K562 (cell line): ENCODE measurements at places on chromosomes 2 and 18. TPM values are rescaled to one million over a fixed set of nuclear protein-coding genes. Genes with fewer than 3 reads are reported as not detected.

Gene EPB41L3
- total RNA-seq, result 0.44 TPM in 1 of 2 replicates, not detected in the other

- DNase-seq, result no peak
- no peak overlapping the region for H3K27ac ChIP-seq
- no peaks in the 10 kb centered on the region for H3K4me1 ChIP-seq
- H3K4me3 ChIP-seq, result no peak overlapping the region
These were observed 410.5 kb upstream of the MEIS1 start for GRCh38 chr2:66024391-66024790.

- no peaks in the 10 kb centered on the region; the same call in 2 of the 3 replicates for H3K36me3 ChIP-seq
- no peaks in the 10 kb centered on the region for H3K4me1 ChIP-seq
- no peak overlapping the region for H3K27ac ChIP-seq
These were observed 741.1 kb upstream of the SALL3 start for GRCh38 chr18:78238404-78239089.

- no peak for DNase-seq
- H3K36me3 ChIP-seq, result no peaks in the 10 kb centered on the region
- H3K27ac ChIP-seq, result no peak overlapping the region
- no peaks in the 10 kb centered on the region for H3K27me3 ChIP-seq
- H3K4me3 ChIP-seq, result no peak overlapping the region
These were observed 21.6 kb downstream of the PID1 start for GRCh38 chr2:229249536-229249935.

- no peak overlapping the region for H3K4me3 ChIP-seq
- no peaks in the 10 kb centered on the region for H3K27me3 ChIP-seq
- H3K4me1 ChIP-seq, result no peaks in the 10 kb centered on the region
- H3K27ac ChIP-seq, result no peak overlapping the region
These were observed 432.9 kb downstream of the MTX2 start for GRCh38 chr2:176702131-176702530.

- H3K27me3 ChIP-seq, result peaks cover 22% of the 10 kb centered on the region; the same call in 2 of the 3 replicates
- H3K27ac ChIP-seq, result no peak overlapping the region
- no peak for DNase-seq
- no peaks in the 10 kb centered on the region for H3K36me3 ChIP-seq
These were observed 16.8 kb upstream of the SNTG2 start for GRCh38 chr2:933734-934295.

DNA sequence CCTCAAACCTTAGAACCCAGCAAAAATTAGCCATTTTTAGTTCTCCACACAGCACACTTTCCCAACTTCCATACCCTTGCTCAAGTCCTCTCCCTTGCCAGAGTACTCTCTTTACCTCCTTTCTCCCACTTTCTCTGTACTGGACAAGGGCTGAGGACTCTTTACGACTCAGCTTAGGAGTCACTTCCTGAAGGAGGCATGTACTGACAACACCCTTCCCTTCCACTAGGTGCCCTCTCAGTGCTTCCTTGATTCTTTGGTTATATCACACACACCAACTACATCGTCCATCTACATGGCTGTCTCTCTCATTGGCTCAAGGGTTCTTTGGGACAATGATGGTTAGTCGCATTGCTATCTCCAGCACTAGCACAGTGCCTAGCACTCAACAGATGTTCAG is 5.2 kb upstream of the C18orf63 start:
- H3K4me3 ChIP-seq, result no peak overlapping the region
- H3K27ac ChIP-seq, result no peak overlapping the region
- H3K27me3 ChIP-seq, result no peaks in the 10 kb centered on the region
- H3K4me1 ChIP-seq, result no peaks in the 10 kb centered on the region
- H3K36me3 ChIP-seq, result no peaks in the 10 kb centered on the region

DNA sequence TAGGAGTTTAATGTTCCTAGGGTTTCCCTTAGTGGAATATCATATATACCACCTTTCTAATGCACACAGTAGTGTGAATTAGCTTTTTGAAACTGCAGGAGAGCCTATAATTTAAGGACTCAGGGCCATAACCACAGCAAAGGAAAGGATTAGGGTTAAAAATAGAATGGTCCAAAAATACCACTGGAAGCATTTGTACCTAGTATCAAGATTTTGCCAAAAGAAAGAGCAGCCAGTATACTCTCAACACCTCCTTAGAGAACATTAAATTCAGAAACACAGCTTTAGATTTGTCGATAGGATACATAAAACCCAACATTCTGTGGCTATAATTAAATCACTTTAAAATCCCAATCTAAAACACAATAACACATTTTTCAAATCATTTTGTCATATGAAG is 634.9 kb downstream of the EPHA4 start:
- no peak overlapping the region for H3K4me3 ChIP-seq
- no peak for DNase-seq
- H3K4me1 ChIP-seq, result no peaks in the 10 kb centered on the region
- H3K27me3 ChIP-seq, result no peaks in the 10 kb centered on the region
- no peak overlapping the region for H3K27ac ChIP-seq
